ENCODE measurements at places on chromosomes 5 and 9. TPM values are rescaled to one million over a fixed set of nuclear protein-coding genes. Genes with fewer than 3 reads are reported as not detected.

Gene MTX3
- 22.0 TPM for polyA plus RNA-seq

Gene SPEF2
- 7.7 TPM for polyA plus RNA-seq

Gene LEAP2
- 2.2 TPM for polyA plus RNA-seq

Gene C8G
- polyA plus RNA-seq: 0.44 TPM

Gene EIF4EBP3
- 8.3 TPM for polyA plus RNA-seq

Gene GRIN3A
- 1.0 TPM for polyA plus RNA-seq

Gene OR1J2
- polyA plus RNA-seq: not detected

Gene PPP3R2
- polyA plus RNA-seq: not detected

Gene NTNG2
- polyA plus RNA-seq: 0.53 TPM

Gene SPATA31E1
- not detected for polyA plus RNA-seq

Measured in muscle of arm (tissue), 14 donors.